ENCODE measurements at places on chromosomes 1 and 21. TPM values are rescaled to one million over a fixed set of nuclear protein-coding genes. Genes with fewer than 3 reads are reported as not detected.

GRCh38 chr1:114104949-114105348 lies 48.7 kb downstream of the SYT6 start:
- DNase-seq = no peak

The PTGFR gene
- 0.20 TPM for polyA plus RNA-seq

GRCh38 chr1:170669586-170670530 lies 5.9 kb downstream of the PRRX1 start:
- no peak for DNase-seq

- no peak for DNase-seq
These were observed 30.2 kb downstream of the OPTC start for GRCh38 chr1:203524152-203524551.

GRCh38 chr21:45059121-45059520 lies 15.3 kb upstream of the ADARB1 start:
- DNase-seq = no peak

The HJV gene
- not detected for polyA plus RNA-seq

- no peak for DNase-seq
These were observed 53.2 kb upstream of the LYST start for GRCh38 chr1:235919833-235920441.

- DNase-seq = no peak
These were observed 14.1 kb upstream of the TNR start for GRCh38 chr1:175757381-175758015.

- DNase-seq = no peak
These were observed 111.5 kb downstream of the GRIK3 start for GRCh38 chr1:36922593-36923426.

DNA sequence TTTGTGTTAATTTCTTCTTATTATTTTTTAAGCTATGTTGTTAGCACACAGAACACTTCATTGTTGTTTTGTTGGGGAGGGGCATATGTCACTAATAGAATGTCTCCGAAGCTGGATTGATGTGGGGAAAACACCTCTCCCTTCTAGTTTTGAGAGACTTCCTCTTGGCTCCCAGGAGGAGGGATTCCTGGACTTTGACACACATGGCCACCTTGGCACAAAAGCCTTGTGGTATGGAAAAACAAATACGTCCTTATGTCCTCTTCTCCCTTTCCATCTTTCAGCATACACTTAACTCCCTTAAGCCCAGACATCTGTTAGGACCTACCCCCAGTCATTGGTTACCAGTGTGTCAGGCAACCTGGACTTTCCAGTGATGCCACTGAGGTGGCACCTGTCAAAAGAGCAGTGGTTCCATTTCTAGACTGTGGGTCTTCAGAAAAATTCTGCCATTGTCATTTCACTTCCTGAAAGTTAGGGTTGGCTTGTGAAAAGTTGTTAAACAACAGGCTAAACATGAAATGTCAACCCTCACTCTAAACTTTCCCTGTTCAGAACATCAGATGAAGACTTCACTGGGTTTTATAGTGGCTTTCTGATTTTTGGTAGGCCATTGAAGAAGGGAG lies 12.5 kb upstream of the ABCB10 start:
- DNase-seq = no peak

DNA sequence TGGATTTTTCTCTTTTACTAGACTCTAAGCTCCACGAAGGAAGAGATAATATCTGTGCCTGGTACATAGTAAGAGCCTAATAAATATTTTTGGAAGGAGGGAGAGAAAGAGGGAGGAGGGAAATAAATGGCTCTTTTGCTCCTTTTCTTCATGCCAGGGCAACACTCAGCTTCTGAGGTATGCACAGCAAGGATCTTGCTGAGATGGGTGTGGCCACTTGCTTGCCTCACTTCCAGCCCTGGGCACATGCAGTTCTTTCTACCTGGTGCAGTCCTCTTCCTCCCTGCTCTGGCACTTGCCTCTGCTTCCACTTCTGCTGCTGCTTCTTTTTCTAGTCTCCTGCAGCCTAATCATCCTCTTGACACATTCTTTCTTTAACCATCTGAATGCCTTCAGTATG lies 148.1 kb downstream of the FGGY start:
- no peak for DNase-seq

The PCSK9 gene
- polyA plus RNA-seq = 0.84 TPM

The CLDN14 gene
- 0.17 TPM for polyA plus RNA-seq

- no peak for DNase-seq
These were observed 14.2 kb downstream of the UTP11 start for GRCh38 chr1:38026592-38027200.

- DNase-seq = no peak
These were observed 30.6 kb downstream of the AKT3 start for GRCh38 chr1:243819438-243819839.

- DNase-seq = no peak
These were observed 327.0 kb downstream of the NTNG1 start for GRCh38 chr1:107467811-107468210.

- no peak for DNase-seq
These were observed 54.1 kb downstream of the RIPK4 start for GRCh38 chr21:41712730-41713129.

The DNAJC28 gene
- 4.3 TPM for polyA plus RNA-seq

DNA sequence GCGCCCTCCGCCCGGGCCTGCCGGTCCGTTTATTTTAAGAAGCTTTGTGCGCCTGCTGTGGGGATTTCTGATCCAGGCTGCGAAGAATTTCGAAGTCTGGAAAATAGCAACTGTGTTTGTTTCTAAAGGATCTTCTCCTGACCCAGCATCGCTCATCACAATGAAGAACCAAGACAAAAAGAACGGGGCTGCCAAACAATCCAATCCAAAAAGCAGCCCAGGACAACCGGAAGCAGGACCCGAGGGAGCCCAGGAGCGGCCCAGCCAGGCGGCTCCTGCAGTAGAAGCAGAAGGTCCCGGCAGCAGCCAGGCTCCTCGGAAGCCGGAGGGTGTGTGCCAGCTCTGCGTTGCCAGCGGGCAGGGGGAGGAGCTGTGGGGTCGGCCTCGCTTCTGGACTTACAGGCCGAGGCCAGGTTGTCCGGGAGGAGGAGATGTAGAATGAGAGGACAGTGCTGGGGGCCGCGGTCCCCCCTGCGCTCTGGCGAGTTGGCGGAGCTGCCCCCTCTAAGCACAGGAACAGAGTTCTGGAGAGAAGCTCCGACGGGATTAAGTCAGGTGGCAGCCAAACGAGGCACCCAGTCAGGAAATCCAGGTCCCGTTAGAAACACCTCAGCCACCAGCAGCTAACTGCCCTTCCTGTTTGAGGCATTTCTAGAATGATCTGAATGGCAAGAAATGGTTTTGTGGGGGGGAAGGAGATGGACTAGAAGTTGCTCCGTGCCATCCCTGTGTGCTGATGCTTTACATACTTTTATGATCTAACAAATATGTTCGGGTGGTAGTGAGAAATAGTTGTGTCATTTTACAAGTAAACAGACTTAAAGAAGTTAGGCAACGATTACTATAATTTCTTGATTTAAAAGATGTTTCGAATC lies 948 bp downstream of the TXLNA start:
- peak; percentile 46 for DNase-seq

The OR2T33 gene
- polyA plus RNA-seq = not detected

GRCh38 chr1:247112479-247112781 lies 8.3 kb upstream of the ZNF669 start:
- no peak for DNase-seq

DNA sequence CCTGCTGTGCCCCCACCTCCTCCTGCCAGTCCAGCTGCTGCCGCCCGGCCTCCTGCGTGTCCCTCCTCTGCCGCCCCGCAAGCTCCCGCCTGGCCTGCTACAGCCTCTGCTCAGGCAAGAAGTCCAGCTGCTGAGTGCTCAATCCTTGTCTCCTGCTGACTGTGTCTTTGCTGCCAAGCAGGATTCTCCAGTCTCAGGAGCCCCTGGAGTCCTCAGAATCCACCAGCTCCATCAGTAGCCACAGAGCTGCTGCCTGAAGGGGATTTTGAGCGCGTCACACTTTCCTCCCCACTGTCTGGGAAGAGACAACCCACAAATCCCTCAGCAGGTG lies 973 bp downstream of the KRTAP10-11 start:
- DNase-seq = no peak

- no peak for DNase-seq
These were observed 20.0 kb upstream of the BCAR3 start for GRCh38 chr1:93701629-93702028.

GRCh38 chr1:173148971-173149370 lies 58.2 kb downstream of the TNFSF4 start:
- no peak for DNase-seq

DNA sequence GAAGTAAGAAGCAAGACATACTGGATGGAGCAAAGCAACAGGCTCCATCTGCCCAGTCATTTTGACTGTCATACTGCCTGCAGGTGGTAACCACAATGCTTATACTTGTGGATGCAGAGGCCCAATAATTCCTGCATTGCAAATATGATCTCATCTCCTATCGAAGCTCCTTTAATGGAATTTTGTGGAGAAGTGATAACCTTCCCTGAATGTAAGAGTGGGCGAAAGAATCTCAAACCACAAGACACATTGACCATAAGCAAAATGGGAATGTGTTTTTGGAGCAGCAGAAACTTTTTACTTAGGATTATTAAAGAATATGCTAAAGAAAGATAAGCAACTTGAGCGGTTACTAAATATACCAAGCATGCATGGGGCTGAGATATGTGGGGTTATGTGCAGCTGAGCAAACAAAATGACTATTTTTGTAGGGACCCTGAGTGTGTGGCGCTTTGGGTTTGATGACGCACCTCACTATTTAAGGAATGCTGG lies 77.4 kb upstream of the BACH1 start:
- no peak for DNase-seq

- no peak for DNase-seq
These were observed 11.4 kb downstream of the WNT2B start for GRCh38 chr1:112520166-112520565.

- DNase-seq = no peak
These were observed 84.3 kb downstream of the COL11A1 start for GRCh38 chr1:103024051-103024450.

DNA sequence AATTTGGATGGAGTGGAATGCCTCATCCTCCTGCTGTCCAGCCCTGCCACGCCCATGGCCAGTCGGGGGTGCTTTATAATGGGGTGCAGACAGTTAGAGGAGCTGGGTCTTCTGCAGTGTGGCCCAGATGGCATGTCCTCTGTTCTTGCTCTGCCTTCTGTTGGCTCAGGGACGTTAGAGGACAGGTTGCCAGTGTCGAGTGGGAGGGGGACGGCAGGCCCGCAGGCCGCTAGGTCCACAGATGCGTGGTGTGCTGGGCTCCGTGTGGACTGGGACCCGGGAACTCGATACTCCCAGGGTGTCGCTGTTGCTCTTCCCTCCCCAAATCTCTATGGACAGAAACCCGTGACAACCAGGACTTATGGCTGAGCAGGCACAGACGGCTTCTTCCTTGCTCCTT lies 33.3 kb downstream of the SIM2 start:
- no peak for DNase-seq

DNA sequence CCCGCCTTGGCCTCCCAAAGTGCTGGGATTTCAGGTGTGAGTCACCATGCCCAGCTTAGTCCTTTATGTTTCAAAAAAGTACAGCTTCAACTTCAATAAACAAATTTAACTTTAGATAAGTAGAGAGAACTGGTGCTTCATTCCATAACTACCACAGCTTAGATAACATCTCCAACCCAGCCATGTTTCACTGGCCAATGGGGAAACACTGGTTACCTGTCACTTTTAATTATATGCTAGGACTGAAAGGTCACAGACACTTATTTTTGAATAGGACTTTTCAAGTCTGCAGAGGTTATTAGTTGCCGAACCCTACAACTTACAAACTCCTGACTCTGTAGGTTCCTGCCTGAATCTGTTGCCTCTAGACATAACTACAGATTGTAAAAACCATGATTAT lies 56.5 kb upstream of the ST6GALNAC3 start:
- DNase-seq = no peak

The ZNF683 gene
- polyA plus RNA-seq = 0.22 TPM

- DNase-seq = no peak
These were observed 124.8 kb downstream of the DISC1 start for GRCh38 chr1:231751415-231751814.

The SLC6A9 gene
- polyA plus RNA-seq = 15.0 TPM

The DMRTA2 gene
- not detected for polyA plus RNA-seq

- no peak for DNase-seq
These were observed 146.8 kb downstream of the ZBTB18 start for GRCh38 chr1:244197851-244198375.

The PDZK1 gene
- polyA plus RNA-seq = 3.0 TPM

DNA sequence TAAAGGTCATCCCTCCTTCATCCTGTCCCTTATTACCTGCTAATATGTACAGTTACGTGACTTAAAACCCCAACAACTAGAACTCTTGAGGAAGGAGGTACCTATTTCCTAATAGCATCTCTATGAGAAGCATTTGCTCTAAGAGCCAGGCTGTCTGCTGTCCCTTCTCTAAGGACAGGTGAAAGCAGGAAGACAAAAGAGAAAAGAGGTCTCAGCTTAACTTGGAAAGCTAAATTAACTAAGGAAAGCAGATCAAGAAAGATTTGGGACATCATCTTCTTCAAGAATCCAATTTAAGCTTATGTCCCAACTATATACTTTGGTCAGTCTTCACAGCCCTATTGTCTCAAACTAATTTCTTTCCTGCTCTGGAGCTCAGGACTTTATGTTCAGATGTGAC lies 2.9 kb downstream of the EGLN1 start:
- no peak for DNase-seq

DNA sequence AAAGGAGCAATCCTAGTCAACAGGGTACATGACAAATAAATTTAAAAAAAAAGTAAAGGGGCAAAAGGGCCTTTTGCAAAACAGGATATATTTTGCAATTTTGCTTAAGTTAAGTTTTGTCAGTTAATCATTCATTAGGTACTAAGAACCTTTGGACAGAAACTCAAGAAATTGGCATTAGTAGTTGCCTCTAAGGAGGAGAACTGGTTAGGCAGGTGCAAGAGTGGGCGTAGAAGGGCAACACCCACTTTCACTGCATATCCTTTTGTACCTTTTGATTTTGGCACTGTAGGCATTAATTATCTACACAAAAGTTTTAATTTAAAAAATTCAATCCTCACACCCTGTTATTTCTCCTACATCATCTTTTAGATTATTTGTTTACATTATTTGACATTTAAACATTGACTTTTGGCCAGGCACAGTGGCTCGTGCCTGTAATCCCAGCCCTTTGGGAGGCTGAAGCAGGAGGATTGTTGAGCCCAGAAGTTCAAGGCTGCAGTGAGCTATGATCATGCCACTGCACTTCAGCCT lies 4.3 kb downstream of the DDAH1 start:
- no peak for DNase-seq

DNA sequence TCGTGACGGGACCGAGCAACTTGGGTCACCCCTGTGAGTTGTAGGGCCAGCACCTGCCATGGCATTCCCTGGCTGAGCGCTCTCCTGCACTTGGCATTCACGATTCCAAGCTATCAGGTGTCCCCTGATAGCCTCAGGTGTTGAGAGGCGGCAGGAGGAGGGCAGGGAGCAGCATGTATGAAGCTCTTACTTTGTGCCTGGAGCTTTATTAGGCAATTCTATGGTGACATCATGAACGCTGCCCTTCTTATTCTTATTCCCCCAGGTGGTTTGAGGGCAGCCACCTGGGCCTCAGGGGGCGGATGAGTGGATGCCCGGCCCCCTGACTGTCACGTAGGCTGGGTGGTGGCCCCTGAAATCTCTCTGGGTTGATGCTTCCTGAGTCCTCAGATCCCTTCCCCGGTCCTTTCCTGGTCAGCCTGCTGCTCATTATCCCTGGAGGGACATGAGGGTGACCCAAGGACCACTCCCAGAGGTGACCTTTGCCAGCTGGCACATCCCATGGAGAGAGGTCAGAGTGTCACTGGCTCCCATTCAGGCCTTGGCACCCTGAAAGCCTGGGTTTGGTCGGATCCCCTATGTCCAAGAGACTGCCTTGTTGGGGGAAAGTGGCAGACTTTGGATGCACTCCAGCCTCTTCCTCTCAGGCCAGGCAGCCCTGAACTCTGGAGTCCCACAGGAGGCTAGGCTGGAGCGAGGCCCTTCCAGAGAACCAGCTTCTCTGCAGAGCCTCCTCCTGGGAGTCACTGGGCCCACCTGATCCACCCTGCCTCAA lies 51.9 kb downstream of the SPSB1 start:
- DNase-seq = no peak
